KBM-7 (cell line): ENCODE measurements at places on chromosomes 6 and 20.

- no peak for DNase-seq
Observed at GRCh38 chr20:21104921-21105320, 1.2 kb downstream of the LINC00237 start.

DNA sequence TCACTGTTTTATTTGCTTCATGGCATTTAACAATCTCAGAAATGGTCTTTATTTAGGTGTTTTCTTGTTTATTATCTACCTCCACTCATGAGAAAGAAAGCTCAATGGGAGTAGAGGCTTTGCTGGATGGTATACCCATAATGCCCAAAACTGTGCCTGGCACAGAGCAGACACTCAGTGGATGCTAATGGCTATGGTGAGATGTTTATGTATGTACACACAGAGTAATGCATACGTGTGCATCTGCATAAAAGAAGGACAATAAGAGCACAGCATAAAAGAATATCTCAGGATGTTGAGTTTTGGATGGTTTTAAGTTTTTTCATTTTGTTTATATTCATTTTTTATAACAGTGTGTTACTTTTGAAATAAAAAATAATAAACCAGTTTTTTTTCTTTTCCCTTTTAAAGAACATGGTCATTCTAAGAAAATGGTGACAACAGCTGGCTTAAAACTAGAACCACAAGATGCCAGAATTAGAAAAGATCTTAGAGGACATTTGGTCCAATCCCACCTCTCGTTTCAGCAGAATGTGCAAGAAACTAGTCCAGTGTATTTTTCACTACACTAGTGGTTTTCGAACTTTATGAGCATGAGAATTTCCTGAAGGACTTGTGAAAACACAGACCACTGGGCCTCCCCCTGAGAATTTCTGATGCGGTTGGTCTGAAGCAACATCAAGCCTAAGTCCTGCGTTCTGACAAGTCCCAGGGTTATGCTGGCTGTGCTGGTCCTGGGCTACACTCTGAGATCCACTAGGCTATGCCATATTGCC lies 131.9 kb downstream of the FYN start:
- no peak for DNase-seq

- DNase-seq: no peak
Observed at GRCh38 chr20:6209093-6209492, 86.3 kb upstream of the FERMT1 start.

DNA sequence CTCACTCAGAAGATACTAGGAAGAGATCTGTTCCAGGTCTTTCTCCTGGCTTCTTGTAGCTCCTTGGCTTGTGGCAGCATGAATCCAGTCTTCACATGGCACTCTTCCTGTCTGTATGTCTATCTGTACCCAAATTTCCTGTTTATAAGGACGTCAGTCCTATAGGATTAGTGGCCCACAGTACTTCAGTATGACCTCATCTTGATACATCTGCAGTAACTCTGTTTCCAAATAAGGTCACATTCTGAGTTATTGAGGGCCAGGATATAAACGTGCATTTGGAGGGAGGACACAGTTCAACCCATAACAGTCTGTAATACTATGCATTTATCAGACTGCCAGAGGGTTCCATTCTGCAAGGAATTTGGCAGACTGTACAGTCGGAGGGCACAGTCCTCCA lies 57.6 kb upstream of the DYNLRB1 start:
- no peak for DNase-seq

DNA sequence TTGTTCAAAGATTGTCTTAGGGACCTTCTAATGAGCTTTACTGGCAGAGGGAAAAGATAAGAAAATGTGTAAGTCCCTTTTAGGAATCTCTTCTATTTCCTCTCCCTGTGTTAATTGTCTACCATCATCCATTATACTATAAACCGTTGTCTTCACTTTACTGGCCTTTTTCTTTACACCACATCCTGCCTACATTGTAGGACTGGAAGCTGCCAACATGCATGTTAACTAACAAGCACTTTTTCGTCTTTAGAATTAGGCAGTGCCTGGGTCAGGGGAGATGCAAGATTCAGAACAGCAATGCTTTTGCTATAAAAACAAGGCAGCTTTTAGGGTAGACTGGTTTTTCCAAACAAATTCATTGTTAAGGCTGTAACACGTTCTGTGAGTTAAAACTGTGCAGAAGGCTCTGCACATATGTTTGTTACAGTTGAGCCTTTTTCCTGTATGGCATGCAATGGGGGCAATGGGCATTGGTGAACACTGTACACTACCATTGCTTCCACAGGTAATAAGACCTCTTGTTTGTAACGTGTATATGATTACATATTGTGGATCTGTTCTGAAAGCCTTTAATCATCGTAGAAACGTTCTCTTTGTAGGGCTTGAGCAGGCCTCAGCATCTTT lies 10.9 kb upstream of the PKIG start:
- no peak for DNase-seq

DNA sequence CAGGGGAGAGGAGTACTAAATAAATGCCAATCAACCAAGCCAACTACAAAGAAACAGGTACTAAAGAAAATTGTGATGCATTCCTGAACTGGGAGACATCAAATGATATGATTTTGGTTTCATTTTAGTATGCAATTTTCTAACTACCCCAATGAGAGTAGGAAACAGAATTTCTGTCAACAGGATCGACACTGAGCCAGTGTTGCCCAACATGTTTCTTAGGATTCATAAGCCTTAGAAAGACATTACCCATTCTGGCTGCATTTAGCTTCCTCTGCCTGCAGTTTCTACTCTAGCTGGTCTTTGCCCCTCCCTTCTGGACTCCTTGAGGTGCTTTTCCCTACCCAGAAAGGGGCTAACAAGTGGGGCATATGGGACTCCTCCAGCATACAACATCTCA lies 49.8 kb downstream of the KCTD20 start:
- no peak for DNase-seq

DNA sequence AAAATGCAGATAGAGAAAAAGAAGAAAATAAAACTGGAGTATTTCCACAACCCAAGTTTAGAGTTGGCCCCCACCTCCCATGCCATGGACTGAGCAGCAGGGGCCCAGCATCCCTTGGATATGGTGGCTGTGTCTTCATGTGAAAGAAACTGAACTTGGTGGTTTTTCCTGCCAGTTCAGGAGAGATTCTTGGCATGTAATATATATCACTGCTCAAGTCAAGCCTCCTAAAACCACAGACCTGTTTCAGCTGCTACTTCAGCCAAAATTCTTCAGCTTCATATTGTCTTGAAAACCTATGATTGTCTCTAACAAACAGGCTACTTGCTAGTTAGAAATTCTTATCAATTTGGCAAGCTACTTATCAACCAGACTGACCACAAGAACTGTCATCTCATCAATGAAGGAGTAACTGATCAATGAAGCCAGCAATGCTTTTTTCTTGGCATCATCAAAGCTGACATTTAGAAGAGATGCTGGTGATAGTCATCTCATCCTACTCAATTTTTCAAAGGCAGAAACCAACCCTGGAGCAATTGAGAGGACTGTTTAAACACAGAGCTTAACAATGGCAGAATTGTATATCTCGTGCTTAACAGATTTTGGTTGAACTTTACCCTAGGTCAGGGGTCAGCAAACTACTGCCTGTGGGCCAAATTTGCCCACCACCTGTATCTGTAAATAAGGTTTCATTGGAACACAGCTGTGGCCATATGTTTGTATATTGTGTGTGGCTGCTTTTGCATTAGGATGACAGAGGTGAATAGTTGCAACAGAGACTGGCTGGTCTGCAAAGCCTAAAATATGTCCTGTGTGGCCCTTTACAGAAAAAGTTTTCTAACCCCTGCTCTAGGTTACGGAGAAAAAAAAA lies 10.4 kb upstream of the NOL7 start:
- no peak for DNase-seq

- DNase-seq: no peak
Observed at GRCh38 chr20:46930640-46931339, 36.1 kb downstream of the EYA2 start.

DNA sequence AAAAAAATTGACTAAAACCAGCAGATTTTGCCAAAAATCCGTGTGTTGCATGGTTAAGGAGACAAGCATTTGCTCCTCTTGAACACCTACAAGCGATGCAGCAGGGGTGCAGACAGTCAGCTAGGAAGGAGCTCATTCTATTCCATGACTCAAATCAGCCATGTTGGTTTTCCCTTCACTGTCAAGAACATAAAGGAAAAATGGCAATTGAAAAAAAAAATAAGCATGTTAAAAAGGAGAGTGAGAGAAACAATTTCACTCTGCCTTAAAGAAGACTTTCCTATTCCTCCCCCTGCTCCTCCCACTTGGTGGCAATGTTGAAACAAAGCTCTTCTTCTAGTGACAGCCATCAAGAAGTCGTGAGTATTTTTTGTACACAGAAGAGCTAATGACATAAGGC lies 115.4 kb downstream of the MTFR2 start:
- DNase-seq: no peak

DNA sequence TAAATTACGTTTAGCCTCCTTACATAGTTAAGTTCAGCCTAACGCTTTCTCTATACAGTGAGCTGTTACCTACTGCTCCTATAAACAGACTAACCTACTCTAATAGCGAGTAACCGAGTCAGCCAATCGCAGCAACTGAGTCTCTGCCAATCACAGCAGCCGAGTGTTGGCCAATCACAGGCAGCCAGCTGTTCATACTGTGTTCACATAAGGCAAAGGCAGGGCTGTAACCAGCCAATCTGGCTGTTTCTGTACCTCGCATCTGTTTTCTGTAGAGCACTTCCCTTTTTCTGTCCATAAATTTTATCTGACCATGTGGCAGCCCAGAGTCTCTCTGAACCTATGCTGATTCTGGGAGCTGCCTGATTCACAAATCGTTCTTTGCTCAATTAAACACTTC lies 263.9 kb upstream of the JARID2 start:
- peak; percentile 90 for DNase-seq

GRCh38 chr20:44618318-44618731 lies 33.2 kb downstream of the ADA start:
- no peak for DNase-seq

GRCh38 chr6:169221264-169221663 lies 32.4 kb downstream of the THBS2 start:
- DNase-seq: no peak

DNA sequence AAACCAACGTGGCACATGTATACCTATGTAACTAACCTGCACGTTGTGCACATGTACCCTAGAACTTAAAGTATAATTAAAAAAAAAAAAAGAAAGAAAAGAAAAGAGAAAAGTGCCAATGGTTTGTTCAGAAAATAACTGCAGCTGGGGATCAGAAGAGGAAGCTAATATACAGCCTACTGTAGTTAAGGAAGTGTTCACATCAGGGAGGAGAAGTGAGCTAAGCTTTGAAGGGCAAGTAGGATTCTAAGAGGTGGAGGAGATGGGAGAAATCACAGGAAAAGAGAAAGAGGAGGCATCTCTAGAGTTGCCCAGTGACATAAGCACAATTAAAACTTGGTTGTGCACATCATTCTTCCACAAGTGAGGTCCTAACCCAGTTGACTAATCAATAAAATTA lies 214.4 kb upstream of the DTNBP1 start:
- peak; percentile 50 for DNase-seq

DNA sequence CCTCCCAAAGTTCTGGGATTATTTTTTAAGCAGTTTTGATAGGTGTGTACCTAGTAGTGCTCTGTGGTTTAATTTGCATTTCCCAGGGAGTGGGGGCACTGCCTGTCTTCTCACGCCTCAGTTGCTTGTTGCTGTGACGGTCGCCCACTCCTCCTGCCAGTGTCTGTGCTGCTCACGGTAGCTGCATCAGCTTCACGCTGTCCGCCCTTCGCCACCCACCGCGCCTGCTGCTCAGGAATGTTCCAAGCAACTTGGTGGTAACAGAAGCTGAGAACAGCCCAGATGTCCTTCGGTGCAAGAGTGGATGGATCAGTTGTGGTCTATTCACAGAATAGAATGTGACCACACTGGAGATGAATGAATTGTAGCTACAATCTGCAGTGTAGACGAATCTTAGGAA lies 22.9 kb downstream of the DNAJC5 start:
- no peak for DNase-seq

GRCh38 chr6:10862361-10862760 lies 19.5 kb downstream of the GCM2 start:
- peak; percentile 71 for DNase-seq

GRCh38 chr6:113994934-113995342 lies 24.0 kb upstream of the HDAC2 start:
- peak; percentile 63 for DNase-seq

GRCh38 chr6:14470671-14471070 lies 353.1 kb downstream of the CD83 start:
- no peak for DNase-seq

DNA sequence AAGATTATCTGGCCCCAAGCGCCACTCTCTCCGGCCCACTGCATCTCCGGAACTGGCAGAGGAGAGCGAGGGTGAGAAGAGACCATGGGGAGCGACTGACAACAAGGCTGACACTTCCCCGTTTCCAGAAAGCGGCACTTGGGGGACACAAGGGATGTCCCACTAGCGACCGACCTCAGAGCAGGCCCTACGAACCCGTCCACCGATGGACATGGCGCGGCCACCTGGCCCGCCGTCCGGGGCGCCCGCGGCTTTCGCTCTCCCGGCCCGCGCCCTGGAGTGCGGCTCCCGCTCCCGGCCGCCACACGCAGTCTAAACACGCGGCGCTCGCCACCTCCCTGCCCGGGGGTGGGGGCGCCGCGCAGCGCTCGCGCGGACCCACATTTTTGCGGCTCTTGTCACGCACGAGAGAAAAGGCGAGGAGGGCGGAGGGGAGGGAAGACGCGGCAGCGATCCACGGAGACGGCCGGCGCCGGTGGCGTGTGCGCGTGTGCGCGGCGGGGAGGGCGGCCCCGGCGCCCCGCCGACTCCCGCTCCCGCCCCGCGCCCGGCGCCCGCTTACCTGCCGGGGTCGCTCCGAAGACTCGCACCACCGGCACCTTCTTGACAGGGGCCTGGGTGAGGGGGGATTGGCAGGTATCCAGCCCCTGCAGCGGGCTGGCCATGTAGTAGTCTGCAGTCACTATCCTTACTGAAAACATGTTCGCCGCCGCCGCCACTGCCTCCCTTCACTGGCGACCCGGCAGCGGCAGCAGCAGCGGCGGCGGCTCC lies 645 bp downstream of the REV3L start:
- peak; percentile 67 for DNase-seq

DNA sequence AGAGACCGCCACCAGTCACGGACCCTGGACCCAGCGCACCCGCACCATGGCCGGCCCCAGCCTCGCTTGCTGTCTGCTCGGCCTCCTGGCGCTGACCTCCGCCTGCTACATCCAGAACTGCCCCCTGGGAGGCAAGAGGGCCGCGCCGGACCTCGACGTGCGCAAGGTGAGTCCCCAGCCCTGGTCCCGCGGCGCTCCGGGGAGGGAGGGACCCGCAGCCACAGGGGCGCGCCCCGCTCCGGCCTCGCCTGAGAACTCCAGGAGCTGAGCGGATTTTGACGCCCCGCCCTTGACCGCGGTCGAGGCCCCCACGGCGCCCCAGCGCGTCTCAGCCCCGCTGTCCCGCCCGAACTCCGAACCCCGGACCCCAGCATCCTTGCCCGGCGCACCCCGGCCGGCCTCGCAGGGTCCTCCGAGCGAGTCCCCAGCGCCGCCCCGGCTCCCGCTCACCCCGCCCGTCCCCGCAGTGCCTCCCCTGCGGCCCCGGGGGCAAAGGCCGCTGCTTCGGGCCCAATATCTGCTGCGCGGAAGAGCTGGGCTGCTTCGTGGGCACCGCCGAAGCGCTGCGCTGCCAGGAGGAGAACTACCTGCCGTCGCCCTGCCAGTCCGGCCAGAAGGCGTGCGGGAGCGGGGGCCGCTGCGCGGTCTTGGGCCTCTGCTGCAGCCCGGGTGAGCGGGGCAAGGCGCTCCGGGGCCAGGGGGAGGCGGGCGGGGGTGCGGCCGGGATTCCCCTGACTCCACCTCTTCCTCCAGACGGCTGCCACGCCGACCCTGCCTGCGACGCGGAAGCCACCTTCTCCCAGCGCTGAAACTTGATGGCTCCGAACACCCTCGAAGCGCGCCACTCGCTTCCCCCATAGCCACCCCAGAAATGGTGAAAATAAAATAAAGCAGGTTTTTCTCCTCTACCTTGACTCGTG lies at the start of gene OXT:
Gene OXT, plus strand, starts transcription at position 11 of the 920 bp plus-strand sequence. Its CDS starts 36 bp downstream, at position 47.
- peak; percentile 82 for DNase-seq

GRCh38 chr6:156886409-156886808 lies 109.2 kb downstream of the ARID1B start:
- DNase-seq: no peak
